ENCODE measurements at places on chromosomes 3 and 15.

- no peaks in the 10 kb centered on the region for H3K4me1 ChIP-seq
- no peak for DNase-seq
- no peak overlapping the region for H3K27ac ChIP-seq
- H3K36me3 ChIP-seq: no peaks in the 10 kb centered on the region
- H3K4me3 ChIP-seq: no peak overlapping the region
Measured at GRCh38 chr3:143226678-143227291, 107.2 kb downstream of the CHST2 start.

GRCh38 chr3:184755315-184755731 is 43.5 kb upstream of the MAGEF1 start:
- peaks cover 9% of the 10 kb centered on the region for H3K4me1 ChIP-seq
- no peak overlapping the region for H3K4me3 ChIP-seq
- H3K36me3 ChIP-seq: no peaks in the 10 kb centered on the region
- no peak for DNase-seq

- H3K4me3 ChIP-seq: no peak overlapping the region
- H3K27me3 ChIP-seq: no peaks in the 10 kb centered on the region
- H3K36me3 ChIP-seq: no peaks in the 10 kb centered on the region
- no peak for DNase-seq
Measured at GRCh38 chr3:51269466-51269865, 115.6 kb upstream of the MANF start.

GRCh38 chr15:48602358-48603122 is 43.0 kb downstream of the FBN1 start:
- no peak for DNase-seq
- H3K27me3 ChIP-seq: no peaks in the 10 kb centered on the region
- no peaks in the 10 kb centered on the region for H3K36me3 ChIP-seq
- H3K4me3 ChIP-seq: no peak overlapping the region
- H3K4me1 ChIP-seq: peaks cover 1% of the 10 kb centered on the region
- no peak overlapping the region for H3K27ac ChIP-seq

GRCh38 chr3:5021116-5022092 is 42.2 kb downstream of the BHLHE40 start:
- peak; percentile 25 for DNase-seq
- H3K4me1 ChIP-seq: peaks cover 60% of the 10 kb centered on the region
- H3K27ac ChIP-seq: no peak overlapping the region
- H3K4me3 ChIP-seq: no peak overlapping the region

DNA sequence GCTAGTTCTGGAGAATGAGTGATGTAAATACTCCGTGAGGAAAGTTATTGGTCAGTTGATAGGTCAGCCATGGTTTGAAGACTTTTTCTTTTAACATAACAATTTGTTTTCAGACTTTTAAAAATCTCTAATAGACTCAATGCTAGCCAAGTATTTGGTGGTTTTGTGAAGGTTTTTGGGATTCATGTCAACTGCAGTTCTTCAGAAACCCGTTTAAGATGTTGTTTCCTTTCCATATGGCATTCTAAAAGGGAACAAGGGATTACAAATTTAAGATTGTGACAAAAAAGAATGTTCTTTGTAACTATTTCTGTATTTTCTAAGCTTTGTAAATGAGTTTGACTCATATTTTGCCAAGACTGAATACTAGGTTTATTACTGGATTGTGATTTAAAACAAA is 281.7 kb upstream of the COL8A1 start:
- no peaks in the 10 kb centered on the region for H3K4me1 ChIP-seq
- no peak for DNase-seq
- no peaks in the 10 kb centered on the region for H3K36me3 ChIP-seq

DNA sequence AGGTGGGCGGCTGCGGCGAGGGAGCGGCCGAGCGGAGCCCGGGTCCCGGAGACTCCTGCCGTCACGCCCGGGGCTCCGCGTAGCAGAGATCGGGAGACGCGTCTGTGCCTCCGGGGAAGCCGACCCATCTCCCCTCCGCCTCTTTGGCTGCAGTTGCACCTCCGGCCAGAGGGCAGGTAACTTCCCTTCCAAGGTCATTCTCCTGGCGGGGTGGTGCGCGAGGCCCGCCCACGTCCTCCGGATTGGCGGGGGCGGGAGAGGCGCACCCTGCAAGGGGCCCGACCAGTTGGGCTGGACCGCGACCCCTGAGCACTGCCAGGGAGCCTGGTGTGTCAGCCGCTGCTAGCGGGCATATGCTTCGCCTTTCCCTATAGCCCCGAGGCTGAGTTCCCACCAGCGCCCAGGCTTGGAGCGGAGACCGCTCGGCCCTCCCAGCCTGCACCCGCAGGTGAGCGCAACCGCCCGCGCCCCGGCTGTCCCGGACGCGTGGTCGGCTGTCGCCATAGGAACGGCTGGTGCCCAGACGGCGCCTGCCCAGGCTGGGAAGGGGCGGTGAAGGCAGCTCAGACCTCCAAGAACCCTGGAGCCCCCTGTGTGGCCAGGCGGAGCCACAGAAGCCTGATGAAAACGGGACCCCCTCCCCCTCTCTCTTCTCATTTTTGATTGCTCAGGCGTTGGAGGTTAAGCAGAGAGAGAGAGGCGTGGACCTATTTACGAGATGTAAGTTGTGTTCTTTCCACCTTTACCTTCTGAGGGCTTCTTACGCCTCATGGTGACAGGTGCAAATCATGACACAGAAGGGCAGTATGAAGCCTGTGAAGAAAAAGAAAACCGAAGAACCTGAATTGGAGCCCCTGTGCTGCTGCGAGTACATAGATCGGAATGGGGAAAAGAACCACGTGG is 453 bp downstream of the ZDHHC23 start:
- H3K27ac ChIP-seq: no peak overlapping the region
- H3K36me3 ChIP-seq: no peaks in the 10 kb centered on the region

DNA sequence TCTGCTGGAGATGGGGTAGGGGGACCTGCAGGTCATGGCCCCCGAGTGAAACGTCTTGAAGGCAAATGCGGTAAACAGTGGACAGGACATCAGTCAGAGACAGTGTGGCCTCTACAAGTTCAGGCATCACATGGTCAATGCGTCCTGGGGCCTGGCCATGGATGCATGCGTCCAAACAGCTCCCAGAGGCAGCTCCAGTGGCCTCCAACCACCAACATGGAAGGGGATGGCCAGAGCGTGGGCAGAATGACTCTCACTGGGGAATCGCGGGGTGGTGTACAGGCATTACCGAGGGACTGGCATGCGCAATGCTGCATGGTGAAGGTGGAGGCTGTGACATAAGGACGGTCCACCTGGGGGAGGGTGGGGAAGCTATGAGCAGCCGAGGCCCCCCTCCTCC is 35.6 kb upstream of the IQSEC1 start:
- peaks cover 39% of the 10 kb centered on the region for H3K4me1 ChIP-seq
- 0 out of 2 replicates have a peak, but pooled peaks cover 1% of the 10 kb centered on the region for H3K36me3 ChIP-seq
- H3K27me3 ChIP-seq: no peaks in the 10 kb centered on the region
- H3K27ac ChIP-seq: no peak overlapping the region

DNA sequence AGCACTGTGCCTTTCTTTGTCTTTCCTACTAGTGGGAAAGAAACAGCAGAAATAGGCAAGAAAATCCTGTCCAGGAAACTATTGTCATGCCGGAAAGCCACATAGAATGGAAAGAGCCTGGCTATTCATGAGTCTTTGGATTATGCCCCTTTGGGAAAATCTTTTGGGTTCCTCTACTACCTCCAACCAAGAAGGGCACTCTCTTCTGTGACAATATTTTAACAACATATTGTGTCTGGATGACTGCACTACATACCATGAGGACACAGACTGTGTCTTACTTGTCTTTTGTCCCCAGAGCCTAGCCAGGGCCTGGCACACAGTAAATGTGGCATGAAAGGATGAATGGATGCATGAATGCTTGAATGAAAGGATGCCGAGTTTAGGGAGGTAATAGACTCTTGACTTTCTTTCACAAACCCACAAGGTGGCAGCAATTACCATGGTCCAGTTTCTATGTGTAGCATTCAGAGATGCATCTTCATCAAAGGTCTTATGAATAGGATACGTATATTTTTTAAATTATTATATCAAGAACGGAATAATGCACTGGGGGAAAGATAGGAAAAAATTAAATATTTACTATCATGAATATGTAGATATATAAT is 30.3 kb downstream of the ARL14 start:
- H3K36me3 ChIP-seq: no peaks in the 10 kb centered on the region
- H3K4me1 ChIP-seq: no peaks in the 10 kb centered on the region
- no peak overlapping the region for H3K27ac ChIP-seq

DNA sequence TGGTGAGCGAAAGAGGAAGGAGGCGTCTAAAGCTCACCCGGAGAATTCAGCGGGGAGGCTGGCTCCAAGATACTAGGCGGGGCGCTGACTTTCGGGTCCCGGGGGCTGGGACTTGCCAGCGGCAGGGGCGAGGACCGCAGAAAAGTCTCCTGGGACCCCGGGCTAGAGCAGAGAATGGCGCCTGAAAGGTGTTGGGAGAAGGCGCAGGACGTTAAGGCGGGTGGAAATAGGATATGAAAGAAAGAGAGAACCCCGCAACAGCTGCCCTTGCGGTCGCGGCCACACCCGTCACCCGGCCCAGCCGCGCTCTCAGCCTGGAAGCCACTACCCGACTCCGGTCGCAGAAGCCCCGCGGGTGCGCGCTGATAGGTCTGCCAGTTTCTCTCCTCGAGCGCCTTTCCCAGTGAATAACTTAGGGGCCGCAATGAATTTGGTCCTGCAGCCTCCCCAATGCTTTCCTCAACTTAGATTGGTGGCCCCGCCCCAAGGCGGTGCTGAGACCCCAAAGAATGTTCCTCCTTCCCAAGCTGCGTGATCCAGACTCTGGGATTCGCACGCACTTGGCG is 604 bp downstream of the LTK start:
- DNase-seq: no peak
- H3K27ac ChIP-seq: no peak overlapping the region
- no peak overlapping the region for H3K4me3 ChIP-seq
- peaks cover 5% of the 10 kb centered on the region for H3K27me3 ChIP-seq

DNA sequence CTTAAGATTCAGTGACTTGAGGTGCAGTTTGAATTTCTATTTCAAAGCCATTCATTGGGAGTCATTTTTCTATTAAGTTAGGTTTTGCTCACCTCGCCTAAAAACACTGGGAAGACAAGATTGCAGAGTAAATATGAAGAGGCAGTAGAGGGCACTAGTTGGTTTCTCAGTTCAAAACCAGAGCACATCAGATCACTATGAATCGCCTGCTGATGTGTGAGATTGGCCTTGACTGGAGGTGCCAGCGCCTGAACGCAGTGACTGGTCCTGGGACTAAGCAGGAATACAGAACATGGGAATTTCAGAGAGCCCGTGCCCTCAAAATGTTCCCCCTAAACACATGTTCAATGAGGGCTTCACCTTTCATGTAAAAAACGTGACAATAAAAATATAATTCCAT is 229.0 kb downstream of the ITPR1 start:
- H3K36me3 ChIP-seq: no peaks in the 10 kb centered on the region
- H3K4me3 ChIP-seq: no peak overlapping the region
- H3K27me3 ChIP-seq: no peaks in the 10 kb centered on the region

- no peak for DNase-seq
- no peak overlapping the region for H3K4me3 ChIP-seq
- no peak overlapping the region for H3K27ac ChIP-seq
- no peaks in the 10 kb centered on the region for H3K36me3 ChIP-seq
- no peaks in the 10 kb centered on the region for H3K4me1 ChIP-seq
Measured at GRCh38 chr3:145752576-145752975, 408.4 kb downstream of the PLOD2 start.

GRCh38 chr3:71456156-71456555 is 127.4 kb downstream of the FOXP1 start:
- no peaks in the 10 kb centered on the region for H3K27me3 ChIP-seq
- H3K4me1 ChIP-seq: peaks cover 56% of the 10 kb centered on the region
- no peak overlapping the region for H3K4me3 ChIP-seq
- no peak overlapping the region for H3K27ac ChIP-seq
- DNase-seq: no peak
- H3K36me3 ChIP-seq: no peaks in the 10 kb centered on the region

GRCh38 chr3:10309736-10310135 is 11.2 kb downstream of the SEC13 start:
- no peak for DNase-seq
- H3K36me3 ChIP-seq: peaks cover 92% of the 10 kb centered on the region
- H3K4me1 ChIP-seq: peaks cover 23% of the 10 kb centered on the region
- no peaks in the 10 kb centered on the region for H3K27me3 ChIP-seq
- H3K27ac ChIP-seq: peak overlapping the region; percentile 17

DNA sequence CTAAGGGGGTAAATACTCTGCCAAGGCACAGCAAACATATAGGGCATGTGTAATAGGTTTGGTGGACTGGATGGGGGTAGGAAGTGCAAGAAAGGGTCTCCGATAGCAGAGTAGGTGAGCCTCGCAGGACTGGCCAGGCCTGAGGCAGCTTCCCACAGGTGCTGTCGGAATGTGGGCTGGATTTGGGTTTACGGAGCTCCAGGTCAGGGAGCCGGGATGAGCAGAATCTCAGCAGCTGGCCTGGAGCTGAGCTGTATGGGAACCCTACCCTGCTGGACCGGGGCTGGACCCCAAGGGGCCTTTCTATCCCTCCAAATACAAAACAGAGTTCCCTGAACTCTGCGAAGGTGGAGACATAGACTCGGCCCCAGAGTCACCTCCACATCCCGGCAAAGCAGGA is 15.0 kb downstream of the KLF15 start:
- no peaks in the 10 kb centered on the region for H3K27me3 ChIP-seq
- H3K27ac ChIP-seq: peak overlapping the region; percentile 41
- peaks cover 38% of the 10 kb centered on the region for H3K4me1 ChIP-seq
- DNase-seq: no peak
- H3K36me3 ChIP-seq: no peaks in the 10 kb centered on the region
- H3K4me3 ChIP-seq: no peak overlapping the region

- no peaks in the 10 kb centered on the region for H3K36me3 ChIP-seq
- no peak for DNase-seq
- H3K4me3 ChIP-seq: no peak overlapping the region
- no peaks in the 10 kb centered on the region for H3K27me3 ChIP-seq
- H3K4me1 ChIP-seq: no peaks in the 10 kb centered on the region
Measured at GRCh38 chr3:137297770-137298169, 340.0 kb downstream of the IL20RB start.

DNA sequence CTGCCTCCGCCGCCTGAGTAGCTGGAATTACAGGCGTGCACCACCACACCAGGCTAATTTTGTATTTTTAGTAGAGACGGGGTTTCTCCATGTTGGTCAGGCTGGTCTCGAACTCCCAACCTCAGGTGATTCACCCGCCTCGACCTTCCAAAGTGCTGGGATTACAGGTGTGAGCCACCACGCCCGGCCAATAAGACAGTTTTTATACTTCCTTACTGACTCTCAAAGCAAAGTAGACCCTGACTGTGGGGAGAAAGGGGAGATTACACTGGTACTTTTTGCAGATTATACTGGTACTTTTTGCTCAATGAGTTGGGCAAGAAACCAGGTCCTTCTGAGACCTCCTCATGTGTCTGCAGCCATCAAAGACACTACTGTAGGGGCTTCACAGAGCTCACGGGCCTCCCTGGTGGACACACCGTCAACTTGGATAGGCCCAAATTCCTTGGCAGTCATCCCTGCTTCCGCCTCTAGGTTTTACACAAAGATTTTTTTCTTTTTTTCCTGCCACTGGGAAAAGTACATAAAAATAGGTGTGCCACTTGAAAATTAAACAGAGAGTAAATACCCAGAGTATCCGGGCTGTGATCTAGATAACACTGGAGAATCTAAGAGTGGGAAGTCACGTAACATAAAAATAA is 143.3 kb upstream of the WNT5A start:
- no peak for DNase-seq
- H3K36me3 ChIP-seq: no peaks in the 10 kb centered on the region
- H3K4me1 ChIP-seq: no peaks in the 10 kb centered on the region
- no peaks in the 10 kb centered on the region for H3K27me3 ChIP-seq
- H3K27ac ChIP-seq: no peak overlapping the region

- no peak overlapping the region for H3K4me3 ChIP-seq
- no peaks in the 10 kb centered on the region for H3K36me3 ChIP-seq
- H3K27me3 ChIP-seq: no peaks in the 10 kb centered on the region
- DNase-seq: no peak
- H3K27ac ChIP-seq: no peak overlapping the region
Measured at GRCh38 chr3:86554383-86554782, 436.6 kb downstream of the VGLL3 start.

- peaks cover 17% of the 10 kb centered on the region for H3K4me1 ChIP-seq
- DNase-seq: peak; percentile 45
- H3K27ac ChIP-seq: no peak overlapping the region
- no peak overlapping the region for H3K4me3 ChIP-seq
- no peaks in the 10 kb centered on the region for H3K27me3 ChIP-seq
Measured at GRCh38 chr15:43376017-43376705, 5.3 kb downstream of the TUBGCP4 start.

Data from HepG2 (cell line).